Activated CD4-positive, alpha-beta T cell treated with anti-CD3 and anti-CD28 coated beads, Interleukin-2, amount 50 U/mL, for 48 hours (primary cell): ENCODE measurements at places on chromosomes 1 and 21.
A peak's percentile ranks its signal among the peaks of the same experiment; 100 is the strongest.

DNA sequence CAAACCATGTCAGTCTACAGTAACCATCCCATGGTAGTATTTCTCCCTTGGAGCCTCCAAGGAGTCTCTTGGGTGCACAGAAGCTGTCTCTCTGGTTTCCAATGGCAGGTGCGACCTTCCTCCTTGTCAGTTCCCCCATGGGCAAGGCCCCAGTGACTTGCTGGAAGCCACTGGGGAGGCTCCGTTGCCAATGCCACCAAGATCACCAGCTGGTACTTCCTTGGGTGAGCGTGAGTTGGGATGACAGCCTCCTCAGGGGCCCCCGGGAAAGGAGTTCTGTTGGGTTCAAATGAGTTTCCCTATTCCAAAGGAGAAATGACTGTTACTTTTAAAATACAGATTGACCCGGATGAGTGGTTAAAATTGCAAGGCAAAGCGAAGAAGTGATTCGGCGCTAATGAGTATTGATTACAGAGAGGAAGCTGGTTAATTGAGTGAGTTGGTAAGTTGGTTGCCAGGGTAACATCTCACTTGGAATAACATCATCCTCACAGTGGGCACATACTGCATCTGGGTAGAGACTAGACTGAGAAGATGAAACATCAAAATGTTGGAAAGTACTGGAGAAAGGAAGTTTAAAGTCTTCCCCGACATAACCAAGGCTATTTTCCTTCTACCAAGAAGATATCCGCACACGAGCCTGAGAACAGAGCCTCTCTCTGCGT, 53.0 kb upstream of the LAPTM5 start:
- DNase-seq = no peak

DNA sequence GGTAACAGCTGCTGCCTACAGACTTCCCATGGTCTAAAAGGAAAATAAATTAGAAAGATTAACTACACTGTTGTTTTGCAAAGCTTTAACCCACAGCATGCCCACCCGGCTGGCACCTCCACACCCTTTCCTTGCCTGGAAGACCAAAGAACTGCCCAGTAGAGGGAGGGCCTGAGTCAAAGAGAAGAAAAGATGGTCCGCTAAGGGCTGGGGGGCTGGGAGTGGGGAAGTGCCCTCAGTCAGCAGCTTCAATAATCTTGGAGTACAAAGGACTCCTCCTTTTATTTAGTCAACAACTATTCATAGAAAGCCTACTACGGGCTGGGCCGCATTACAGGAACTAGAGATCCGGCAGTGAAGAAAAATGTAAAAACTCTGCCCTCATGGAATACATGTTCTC, 40.6 kb downstream of the ERI3 start:
- DNase-seq = no peak

DNA sequence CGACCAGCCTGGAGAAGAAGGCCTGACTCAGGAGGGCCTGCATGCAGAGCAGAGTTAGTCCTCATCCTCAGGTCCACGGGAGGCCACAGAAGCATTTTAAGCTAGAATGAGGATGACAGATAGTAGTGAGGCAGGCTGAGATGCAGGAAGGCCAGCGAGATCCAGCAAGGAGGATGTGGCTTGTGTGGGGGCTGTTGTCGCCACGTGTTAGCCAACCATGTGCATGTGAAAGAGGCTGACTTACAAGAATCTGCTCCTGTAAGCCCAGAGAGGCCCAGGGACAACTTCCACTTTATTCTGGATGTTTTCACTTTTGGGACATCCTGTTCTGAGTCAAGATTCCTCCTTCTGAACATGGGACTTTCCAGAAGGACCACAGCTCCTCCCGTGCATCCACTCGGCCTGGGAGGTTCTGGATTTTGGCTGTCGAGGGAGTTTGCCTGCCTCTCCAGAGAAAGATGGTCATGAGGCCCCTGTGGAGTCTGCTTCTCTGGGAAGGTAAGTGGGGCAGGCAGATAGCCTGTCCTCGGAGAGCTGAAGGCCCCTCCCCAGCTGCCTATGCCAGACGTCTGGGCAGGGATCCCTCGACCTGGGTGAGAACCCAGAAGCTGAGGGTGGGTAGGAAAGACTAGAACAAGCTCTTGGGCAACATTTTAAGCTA, at the start of gene SLAMF8:
TSS of gene SLAMF8 (plus strand) at position 433 of the 661 bp plus-strand sequence. CDS start at position 459, 26 bp downstream.
- DNase-seq = peak; percentile 50

DNA sequence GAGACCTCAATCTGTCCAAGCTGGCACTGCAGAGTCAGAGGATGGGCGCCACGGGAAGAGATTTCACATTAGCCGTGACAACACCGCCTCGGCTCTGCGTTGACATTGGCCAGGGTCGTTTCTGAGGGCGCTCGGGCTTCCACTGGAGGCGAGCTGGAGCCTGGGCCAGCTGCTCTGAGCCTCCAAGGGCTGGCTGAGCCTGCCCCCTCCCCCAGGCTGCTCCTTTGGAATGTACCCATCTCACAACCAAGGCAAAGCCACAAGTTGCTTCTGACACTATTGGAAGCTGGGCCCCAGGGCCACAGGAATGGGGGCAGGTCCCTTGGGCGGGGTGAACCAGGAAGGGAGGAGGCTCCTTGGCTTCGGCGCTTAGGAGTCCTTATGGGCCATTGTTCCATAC, 12.7 kb downstream of the GPR3 start:
- DNase-seq = no peak

DNA sequence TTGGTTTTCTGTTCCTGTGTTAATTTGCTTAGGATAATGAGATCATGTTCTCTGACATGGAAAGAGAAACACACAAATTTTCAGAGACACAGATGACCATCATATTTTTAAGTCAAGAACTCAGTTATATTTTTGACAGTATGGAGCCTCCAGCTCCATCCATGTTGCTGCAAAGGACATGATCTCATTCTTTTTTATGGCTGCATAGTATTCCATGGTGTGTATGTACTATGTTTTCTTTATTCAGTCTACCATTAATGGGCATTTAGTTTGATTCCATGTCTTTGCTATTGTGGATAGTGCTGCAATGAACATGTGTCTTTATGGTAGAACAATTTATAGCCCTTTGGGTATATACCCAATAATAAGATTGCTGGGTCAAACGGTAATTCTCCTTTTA, 47.0 kb downstream of the DDR2 start:
- DNase-seq = no peak

DNA sequence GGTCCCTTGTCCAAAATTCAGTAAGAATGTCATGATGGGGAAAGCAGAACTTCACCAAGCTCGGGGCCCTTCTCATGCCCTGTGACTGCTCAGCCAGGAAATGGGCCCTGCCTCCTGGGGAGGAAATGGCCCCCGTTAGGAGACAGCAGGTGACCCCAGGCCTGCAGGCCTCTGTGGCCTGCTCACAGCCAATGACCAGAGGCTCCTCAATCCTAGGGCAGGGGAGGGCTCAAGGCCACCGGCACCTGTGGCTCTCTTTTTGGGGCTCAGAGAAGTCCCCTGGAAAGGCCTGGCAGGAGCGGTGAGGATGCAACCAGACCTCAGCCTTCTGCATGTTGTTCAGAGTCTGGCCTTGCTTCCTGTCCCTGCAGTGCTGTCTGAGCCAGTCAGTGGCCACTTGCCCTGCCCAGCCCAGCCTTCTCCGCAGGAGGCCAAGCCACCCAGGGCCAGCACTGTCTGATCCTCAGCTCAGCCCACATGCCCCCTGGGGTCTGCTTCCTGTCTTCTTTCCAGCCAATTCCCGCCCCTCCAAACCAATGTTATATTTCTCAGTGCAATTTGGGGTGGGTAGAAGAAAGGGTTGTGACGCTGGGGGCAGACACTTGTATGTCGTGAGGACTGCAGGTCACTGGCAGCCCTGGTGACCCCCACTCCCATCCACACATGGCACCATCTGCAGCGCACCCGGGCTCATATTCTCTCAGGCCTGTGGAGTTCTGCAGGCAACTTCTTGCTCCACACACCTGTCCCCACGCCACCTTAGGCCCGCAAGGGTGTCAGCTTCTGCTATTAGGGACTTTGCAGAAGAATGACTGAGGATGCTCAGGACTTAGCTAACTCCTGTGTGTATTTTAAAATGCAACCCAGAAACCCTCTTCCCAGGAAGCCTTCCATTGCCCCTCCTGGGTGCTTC, 83.6 kb downstream of the ITPKB start:
- DNase-seq = no peak

DNA sequence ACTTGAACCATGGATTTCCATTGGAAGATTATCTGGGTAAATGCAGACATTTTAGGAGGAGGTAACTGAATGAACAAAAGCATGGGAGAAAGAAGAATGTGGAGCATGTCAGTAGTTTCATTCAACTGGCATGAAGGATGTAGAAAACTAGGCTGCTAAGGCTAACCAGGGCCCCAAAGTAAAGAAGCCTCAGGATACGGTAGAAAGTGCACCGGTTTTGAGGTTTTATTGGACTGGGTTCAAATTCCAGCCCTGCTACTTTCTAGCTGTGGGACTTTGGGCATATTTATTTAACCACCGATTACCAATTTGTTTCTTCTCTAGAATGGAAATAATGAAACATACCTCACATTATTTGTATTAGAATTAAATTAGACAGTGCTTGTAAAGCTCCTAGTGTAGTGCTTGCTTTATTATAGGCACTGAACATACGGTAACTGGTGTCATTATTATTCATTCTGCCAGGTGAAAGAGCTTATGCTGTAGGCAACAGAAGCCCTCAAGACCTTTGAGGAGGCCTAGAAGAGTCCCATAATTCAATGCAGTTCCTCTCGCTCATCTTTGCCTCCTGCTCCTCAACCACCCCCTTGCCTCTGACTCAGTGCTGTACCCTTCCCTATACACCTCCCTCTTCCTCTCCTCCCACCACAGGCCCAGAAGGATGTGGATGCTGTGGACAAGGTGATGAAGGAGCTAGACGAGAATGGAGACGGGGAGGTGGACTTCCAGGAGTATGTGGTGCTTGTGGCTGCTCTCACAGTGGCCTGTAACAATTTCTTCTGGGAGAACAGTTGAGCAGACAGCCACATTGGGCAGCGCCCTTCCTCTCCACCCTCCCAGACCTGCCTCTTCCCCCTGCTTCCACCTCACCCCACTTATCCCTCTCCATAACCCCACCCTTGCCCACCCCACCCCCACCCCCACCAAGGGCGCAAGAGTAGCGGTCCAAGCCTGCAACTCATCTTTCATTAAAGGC, 2.5 kb upstream of the CHTOP start:
- DNase-seq = no peak

DNA sequence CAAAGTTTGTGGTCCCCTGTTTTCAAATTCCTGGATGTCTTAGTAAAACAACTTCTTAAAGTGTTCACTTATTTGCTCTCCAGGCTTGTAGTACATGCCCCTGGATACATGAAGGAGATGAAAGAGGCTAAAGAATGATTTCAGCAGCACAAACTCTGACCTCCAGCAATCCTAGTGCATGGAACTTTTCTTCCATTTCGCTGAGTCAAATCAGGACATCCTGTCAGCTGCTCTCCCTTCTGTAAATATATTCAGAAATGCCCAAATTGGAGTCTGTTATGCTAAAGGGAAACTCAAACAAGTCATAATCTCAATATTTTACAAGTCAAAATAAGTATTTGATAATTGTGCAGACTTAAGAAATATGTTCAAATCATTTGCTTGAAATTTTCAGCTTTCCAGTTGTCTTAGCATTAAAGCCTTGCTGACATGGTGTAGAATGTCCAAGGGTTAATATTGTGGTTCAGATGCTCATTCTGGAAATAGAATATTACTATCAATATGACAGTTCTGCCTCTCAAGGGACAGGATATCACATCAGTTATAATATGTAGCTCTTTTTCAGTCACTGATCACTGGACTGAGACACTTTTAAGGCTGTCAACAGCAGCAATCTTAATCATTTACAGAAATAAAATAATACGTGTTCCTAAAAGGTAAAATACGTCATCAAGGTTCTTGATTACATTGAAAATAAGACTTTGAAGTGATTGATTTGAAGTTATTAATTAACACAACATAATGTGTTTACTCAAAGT, 1157.3 kb downstream of the PLA2G4A start:
- DNase-seq = no peak

DNA sequence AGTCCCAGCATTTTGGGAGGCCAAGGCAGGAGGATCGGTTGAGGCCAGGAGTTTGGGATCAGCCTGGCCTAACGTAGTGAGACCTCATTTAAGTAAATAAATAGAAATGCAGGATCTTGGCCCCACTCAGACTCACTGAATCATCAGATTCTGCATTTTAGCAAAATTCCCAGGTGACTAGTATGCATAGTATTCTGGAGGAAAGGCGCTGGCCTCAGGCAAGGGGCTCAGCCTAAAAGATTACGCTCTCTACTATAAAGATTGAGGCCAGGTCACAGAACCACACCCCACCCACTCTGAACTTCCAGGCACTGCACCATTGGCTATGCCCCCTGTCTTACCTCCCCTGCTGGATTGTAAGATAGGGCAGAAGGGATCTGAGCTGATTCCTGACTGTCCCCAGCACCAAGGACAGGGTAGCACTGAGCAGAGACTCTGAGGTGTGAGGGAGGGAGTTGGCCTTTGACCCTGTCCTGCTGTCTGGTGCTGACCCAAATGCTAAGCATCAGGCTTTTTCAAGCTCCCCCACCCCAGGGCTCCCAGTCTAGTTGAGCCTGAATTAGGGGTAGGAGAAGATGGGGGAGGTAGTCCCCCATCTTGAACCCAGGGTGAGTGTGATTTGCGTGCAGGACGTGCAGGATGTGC, 2.7 kb downstream of the FOXE3 start:
- no peak for DNase-seq

DNA sequence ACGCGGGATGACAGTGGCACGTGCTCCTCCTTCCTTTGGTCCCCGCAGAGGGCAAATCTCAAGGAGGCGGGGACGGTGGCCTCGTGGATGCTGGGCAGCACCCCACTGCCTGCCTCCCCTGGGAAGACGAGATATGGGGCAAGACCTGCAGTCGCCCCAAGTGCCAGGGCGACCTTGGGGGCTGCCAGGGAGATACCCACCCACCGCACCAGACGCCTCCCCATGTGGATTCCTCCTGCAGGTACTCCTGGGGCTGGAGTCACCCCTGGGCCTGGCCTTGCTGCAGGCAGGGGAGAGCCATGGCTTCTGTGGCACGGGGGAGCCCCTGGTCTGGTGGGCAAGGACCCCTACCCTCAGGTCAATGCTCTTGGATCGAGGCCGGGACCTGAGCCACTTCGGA, 5.9 kb upstream of the AURKAIP1 start:
- no peak for DNase-seq

- DNase-seq = no peak
These were observed 10.3 kb upstream of the C21orf91 start for GRCh38 chr21:17829472-17829871.

DNA sequence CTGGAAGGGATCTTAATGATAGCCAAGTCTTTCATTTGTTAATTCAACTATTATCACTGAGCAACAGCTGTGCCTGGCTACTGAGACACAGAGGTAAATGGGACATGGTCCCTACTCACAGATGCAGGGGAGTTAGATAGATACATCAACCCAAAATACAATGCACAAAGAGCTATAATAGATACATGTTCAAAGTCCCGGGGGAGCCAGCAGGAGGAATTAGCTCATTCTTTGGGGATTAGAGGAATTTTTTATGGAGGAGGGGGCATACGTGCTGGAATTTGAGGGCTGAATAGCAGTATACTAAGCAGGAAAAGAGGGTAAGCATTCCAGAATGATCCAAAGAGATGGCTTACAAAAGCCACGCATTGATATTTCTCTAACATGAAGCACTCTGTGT, 34.6 kb downstream of the C8B start:
- DNase-seq = no peak

DNA sequence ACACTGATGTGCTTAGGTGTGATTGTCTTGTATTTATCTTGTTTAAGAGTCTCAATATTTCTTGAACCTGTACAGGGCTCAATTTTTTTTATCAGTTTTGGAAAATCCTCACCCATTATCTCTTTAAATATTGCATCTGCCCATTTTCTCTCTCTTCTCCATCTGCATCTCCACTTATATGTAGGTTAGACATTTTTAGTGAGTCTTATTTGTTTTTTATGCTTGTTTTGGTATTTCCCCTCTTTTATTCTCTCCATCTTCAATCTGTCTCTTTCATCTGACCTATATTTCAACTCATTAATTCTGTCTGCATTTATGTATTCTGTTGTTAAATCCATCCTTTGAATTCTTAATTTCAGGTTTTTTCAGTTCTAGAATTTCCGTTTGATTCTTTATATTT, 32.9 kb upstream of the SHCBP1L start:
- no peak for DNase-seq
